ENCODE measurements at places on chromosomes 4 and X.

DNA sequence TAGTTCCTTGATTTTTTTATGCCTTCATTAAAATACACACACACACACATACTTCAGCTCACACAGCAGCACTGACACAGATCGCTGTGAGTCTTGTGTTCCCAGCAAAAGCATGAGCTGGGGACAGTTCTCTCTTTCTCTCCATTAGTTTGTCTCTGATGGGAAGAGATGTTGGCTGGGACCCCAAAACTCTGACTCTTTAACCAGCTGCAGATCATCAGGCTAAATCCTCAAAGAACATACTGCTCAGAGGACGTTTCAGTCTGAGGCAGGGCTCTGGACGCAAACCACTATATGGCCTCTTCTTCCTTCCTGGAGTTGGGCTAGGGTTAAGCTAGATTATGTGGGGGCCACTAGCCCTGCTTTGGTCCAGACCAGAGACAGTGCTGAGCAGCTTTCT, 109.6 kb downstream of the NHSL2 start:
- no peak overlapping the region for H3K4me3 ChIP-seq
- no peak overlapping the region for H3K27ac ChIP-seq
- H3K4me1 ChIP-seq = peaks cover 3% of the 10 kb centered on the region
- no peak for DNase-seq
- no peaks in the 10 kb centered on the region for H3K36me3 ChIP-seq

- no peaks in the 10 kb centered on the region for H3K36me3 ChIP-seq
- DNase-seq = no peak
- H3K4me3 ChIP-seq = no peak overlapping the region
- no peak overlapping the region for H3K27ac ChIP-seq
Observed at GRCh38 chrX:153562546-153562945, 36.4 kb downstream of the CCNQ start.

DNA sequence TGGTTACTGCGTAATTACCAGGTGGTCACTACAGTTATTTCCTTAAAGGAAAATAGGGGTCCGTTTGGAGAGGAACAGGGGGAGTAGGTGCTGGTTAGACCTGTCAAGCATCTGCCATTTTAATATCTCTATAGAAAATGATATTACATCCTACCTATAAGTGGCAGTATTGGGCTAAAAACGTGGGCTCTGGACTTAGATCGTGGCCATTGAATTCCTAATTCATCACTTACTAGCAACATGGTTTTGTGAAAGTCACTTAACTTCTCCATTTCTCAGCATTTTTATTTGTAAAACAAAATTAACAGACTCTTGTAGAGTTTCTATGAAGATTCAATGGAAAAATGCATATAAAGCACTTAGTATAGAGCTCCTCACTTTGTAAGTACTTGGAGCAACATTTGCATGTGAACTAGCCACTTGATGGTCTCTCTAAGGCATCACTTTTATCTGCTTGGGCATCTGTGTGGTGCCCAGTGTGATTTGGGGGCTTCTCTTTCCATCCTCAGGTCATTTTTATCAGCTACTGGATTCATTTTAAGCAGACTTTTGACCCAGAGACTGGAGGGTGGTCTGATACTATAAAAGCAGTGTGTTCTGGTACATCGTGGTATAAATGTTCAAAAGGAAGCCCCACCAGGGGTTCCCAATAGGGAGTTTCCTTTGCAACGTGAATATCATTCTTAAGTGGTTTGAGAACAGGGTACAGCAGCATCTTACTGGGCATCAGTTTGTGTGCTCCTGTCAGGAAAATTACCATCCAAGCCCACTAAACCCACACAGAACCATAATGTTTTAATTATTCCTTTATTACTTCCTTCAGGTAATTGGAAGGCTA, 42.7 kb upstream of the RASSF6 start:
- no peak for DNase-seq
- H3K27ac ChIP-seq = no peak overlapping the region
- H3K27me3 ChIP-seq = no peaks in the 10 kb centered on the region
- H3K4me3 ChIP-seq = no peak overlapping the region
- no peaks in the 10 kb centered on the region for H3K4me1 ChIP-seq

DNA sequence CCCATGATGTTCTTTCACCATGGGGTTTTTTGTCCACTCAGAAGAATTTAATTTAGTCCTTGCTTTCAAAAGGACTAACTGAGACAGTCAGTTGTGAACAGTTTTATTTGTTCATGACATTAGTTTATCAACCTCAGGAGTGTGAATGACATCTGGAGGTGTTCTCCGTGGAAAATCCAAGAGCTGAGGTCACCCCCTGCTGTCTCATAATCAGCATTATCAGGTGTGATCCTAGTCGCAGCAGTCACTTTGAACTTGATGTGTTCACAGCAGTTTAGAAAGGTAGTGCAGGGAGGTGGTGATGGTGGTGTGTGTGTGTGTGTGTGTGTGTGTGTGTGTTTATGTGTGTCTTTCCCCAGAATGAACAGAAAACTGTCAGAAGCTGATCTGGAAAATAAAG, 1760.8 kb upstream of the PCDH10 start:
- H3K27me3 ChIP-seq = no peaks in the 10 kb centered on the region
- DNase-seq = no peak
- H3K4me1 ChIP-seq = no peaks in the 10 kb centered on the region
- no peak overlapping the region for H3K27ac ChIP-seq

GRCh38 chr4:98566361-98567008, 91.9 kb downstream of the TSPAN5 start:
- DNase-seq = peak; percentile 53
- no peaks in the 10 kb centered on the region for H3K27me3 ChIP-seq
- no peaks in the 10 kb centered on the region for H3K36me3 ChIP-seq
- H3K4me1 ChIP-seq = peaks cover 28% of the 10 kb centered on the region
- no peak overlapping the region for H3K4me3 ChIP-seq

DNA sequence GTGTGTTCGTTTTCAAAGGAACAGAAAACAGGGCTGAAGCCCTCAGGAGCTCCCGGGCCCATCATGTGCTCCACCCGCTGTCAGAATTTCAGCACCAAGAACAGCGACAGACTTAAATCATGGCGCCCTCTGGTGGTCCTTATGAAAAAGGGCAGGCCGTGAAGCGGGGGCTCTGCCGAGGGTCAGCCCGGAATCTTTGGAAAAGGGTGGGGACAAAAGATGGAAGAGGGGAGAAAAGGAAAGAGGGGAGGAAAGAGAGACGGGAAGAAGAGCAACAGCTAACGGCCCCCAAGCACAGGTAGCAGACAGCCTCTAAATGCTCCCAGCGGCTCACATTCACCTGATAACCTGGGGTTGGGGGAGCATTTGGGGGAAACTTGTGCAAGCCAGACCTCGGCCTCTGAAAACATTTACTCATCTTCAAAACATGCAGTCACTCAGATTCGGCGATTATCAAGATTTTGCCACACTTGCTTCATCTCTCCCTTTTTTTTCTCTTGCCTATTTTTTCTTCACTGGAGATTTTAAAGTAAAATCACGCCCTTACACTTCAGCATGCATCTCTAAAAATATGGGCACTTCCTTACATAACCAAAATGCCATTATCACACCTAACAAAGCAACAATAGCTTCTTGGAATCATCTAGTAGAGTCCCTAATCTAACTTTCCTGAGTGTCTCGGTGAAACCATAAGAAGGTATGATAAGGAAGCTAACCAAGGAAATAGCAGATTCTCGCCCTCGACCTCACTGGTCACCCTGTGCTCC, 28.1 kb upstream of the MAN2B2 start:
- no peak overlapping the region for H3K4me3 ChIP-seq
- peak; percentile 90 for DNase-seq
- H3K27ac ChIP-seq = no peak overlapping the region
- H3K4me1 ChIP-seq = no peaks in the 10 kb centered on the region
- H3K36me3 ChIP-seq = no peaks in the 10 kb centered on the region
- peaks cover 38% of the 10 kb centered on the region for H3K27me3 ChIP-seq

- no peak for DNase-seq
- H3K4me3 ChIP-seq = no peak overlapping the region
- H3K36me3 ChIP-seq = no peaks in the 10 kb centered on the region
- no peaks in the 10 kb centered on the region for H3K4me1 ChIP-seq
Observed at GRCh38 chrX:32016195-32016594, 944.4 kb upstream of the FTHL17 start.

- no peaks in the 10 kb centered on the region for H3K36me3 ChIP-seq
- no peak overlapping the region for H3K27ac ChIP-seq
- H3K27me3 ChIP-seq = no peaks in the 10 kb centered on the region
- H3K4me1 ChIP-seq = no peaks in the 10 kb centered on the region
- no peak overlapping the region for H3K4me3 ChIP-seq
- no peak for DNase-seq
Observed at GRCh38 chr4:633976-634598, 8.7 kb downstream of the PDE6B start.

DNA sequence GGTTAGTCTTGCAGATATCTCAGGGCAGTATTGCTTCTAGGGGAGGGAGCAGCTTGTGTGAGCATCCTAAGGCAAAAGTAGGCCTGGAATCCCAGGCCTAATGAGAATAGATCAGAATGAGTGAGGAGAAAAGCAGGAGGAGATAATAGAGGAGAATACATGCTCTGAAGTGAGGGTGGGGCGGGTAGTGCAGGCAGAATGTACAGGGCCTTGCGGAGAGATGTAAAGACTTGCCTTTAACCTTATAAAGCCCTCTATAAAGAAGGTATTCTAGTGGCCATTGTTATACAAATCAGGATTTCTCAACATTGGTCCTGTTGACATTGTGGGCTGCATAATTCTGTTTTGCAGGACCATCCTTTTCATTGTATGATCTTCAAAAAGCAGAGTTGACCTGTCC, 855.3 kb downstream of the PCDH7 start:
- no peak overlapping the region for H3K27ac ChIP-seq
- no peak for DNase-seq
- no peaks in the 10 kb centered on the region for H3K36me3 ChIP-seq
- H3K27me3 ChIP-seq = no peaks in the 10 kb centered on the region
- no peak overlapping the region for H3K4me3 ChIP-seq

DNA sequence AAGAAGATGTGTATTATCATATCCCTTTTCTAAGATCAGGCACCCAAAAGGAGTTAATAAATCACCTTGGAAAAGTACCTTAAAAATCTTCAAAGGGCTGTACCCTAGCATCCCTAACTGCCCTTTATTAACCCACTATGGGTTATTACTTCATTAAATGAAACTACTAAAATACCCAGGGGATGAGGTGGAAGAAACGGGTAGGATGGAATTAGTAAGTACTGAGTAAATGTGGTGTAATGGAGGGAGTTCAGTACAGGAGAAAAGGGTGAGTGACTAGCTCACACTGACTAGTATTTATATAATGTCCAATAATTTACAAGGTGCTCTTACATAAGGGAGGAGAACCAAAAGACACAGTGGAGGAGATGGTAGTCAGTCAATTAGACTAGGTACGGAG, 51.0 kb upstream of the RASGEF1B start:
- H3K27me3 ChIP-seq = no peaks in the 10 kb centered on the region
- no peak overlapping the region for H3K27ac ChIP-seq
- H3K4me3 ChIP-seq = no peak overlapping the region
- no peak for DNase-seq
- no peaks in the 10 kb centered on the region for H3K36me3 ChIP-seq

- DNase-seq = peak; percentile 41
- H3K27me3 ChIP-seq = no peaks in the 10 kb centered on the region
- H3K4me1 ChIP-seq = peaks cover 21% of the 10 kb centered on the region
- peak overlapping the region; percentile 46 for H3K27ac ChIP-seq
- H3K4me3 ChIP-seq = no peak overlapping the region
Observed at GRCh38 chr4:159266981-159267868, 164.3 kb downstream of the RAPGEF2 start.

- no peaks in the 10 kb centered on the region for H3K36me3 ChIP-seq
- no peaks in the 10 kb centered on the region for H3K4me1 ChIP-seq
- no peak overlapping the region for H3K4me3 ChIP-seq
- no peak overlapping the region for H3K27ac ChIP-seq
- H3K27me3 ChIP-seq = no peaks in the 10 kb centered on the region
Observed at GRCh38 chrX:30196322-30196721, 19.0 kb upstream of the MAGEB2 start.

DNA sequence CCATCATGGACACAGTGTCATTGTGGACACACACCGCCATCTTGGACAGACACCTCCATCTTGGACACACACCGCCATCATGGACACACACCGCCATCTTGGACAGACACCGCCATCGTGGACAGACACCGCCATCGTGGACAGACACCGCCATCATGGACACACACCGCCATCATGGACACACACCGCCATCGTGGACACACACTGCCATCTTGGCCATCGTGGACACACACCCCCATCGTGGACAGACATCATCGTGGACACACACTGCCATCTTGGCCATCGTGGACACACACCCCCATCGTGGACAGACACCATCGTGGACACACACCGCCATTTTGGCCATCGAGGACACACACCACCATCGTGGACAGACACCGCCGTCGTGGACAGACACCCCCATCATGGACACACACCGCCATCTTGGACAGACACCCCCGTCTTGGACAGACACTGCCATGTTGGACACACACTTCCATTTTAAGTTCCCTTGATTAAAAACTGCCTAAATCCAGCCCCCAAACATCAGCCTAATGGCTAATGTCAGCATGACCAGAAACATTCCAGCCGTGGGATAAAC, 9.1 kb downstream of the ASMTL start:
- H3K27me3 ChIP-seq = no peaks in the 10 kb centered on the region
- H3K4me3 ChIP-seq = no peak overlapping the region
- no peaks in the 10 kb centered on the region for H3K36me3 ChIP-seq
- no peak overlapping the region for H3K27ac ChIP-seq
- DNase-seq = no peak

DNA sequence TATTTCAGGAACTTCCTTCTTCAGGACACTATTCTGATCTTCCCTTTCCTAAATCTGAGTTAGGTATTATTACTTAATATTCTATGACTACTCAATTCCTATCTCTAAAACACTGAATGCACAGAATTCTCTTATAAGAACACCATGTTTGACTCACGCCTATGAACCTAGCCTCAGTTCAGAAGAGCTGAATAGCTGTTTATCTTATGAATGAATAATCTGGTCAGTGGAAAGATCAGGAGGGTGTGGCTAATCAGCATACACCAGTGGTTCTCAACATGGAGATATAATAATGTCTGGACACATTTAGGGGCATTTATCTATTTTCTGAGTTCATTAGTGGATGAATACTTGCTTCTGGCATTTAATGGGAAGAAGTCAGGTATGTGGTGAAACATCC, 24.2 kb downstream of the EPHA5 start:
- no peak overlapping the region for H3K27ac ChIP-seq
- H3K4me1 ChIP-seq = no peaks in the 10 kb centered on the region
- no peak overlapping the region for H3K4me3 ChIP-seq
- no peaks in the 10 kb centered on the region for H3K27me3 ChIP-seq
- no peaks in the 10 kb centered on the region for H3K36me3 ChIP-seq

- no peaks in the 10 kb centered on the region for H3K36me3 ChIP-seq
- H3K4me3 ChIP-seq = no peak overlapping the region
- H3K27ac ChIP-seq = peak overlapping the region; percentile 76
- H3K27me3 ChIP-seq = no peaks in the 10 kb centered on the region
- DNase-seq = no peak
- peaks cover 17% of the 10 kb centered on the region for H3K4me1 ChIP-seq
Observed at GRCh38 chrX:71632923-71633657, 14.8 kb upstream of the CXCR3 start.

- H3K27me3 ChIP-seq = no peaks in the 10 kb centered on the region
- no peaks in the 10 kb centered on the region for H3K4me1 ChIP-seq
- no peak overlapping the region for H3K4me3 ChIP-seq
Observed at GRCh38 chr4:180380733-180381132, 1862.5 kb upstream of the TENM3 start.
